ENCODE measurements at places on chromosomes 12 and 14. TPM values are rescaled to one million over a fixed set of nuclear protein-coding genes. Genes with fewer than 3 reads are reported as not detected.

- no peak overlapping the region for H3K27ac ChIP-seq
- H3K4me1 ChIP-seq = peaks cover 27% of the 10 kb centered on the region
- no peak for DNase-seq
- no peaks in the 10 kb centered on the region for H3K27me3 ChIP-seq
- peak overlapping the region; percentile 19 for H3K4me3 ChIP-seq
Observed at GRCh38 chr12:53044896-53045695, 4.8 kb upstream of the TNS2 start.

GRCh38 chr12:132445884-132446632 is 43.9 kb upstream of the FBRSL1 start:
- peaks cover 2% of the 10 kb centered on the region for H3K36me3 ChIP-seq
- peak overlapping the region; percentile 92 for H3K4me3 ChIP-seq
- H3K4me1 ChIP-seq = peaks cover 53% of the 10 kb centered on the region
- DNase-seq = peak; percentile 81
- peak overlapping the region; percentile 99 for H3K27ac ChIP-seq
- no peaks in the 10 kb centered on the region for H3K27me3 ChIP-seq

GRCh38 chr12:8941691-8942478 is 7.6 kb downstream of the M6PR start:
- H3K36me3 ChIP-seq = peaks cover 49% of the 10 kb centered on the region
- DNase-seq = no peak
- peaks cover 11% of the 10 kb centered on the region for H3K4me1 ChIP-seq
- H3K27ac ChIP-seq = peak overlapping the region; percentile 21

Gene CDKN3
- total RNA-seq = 88.0 TPM

DNA sequence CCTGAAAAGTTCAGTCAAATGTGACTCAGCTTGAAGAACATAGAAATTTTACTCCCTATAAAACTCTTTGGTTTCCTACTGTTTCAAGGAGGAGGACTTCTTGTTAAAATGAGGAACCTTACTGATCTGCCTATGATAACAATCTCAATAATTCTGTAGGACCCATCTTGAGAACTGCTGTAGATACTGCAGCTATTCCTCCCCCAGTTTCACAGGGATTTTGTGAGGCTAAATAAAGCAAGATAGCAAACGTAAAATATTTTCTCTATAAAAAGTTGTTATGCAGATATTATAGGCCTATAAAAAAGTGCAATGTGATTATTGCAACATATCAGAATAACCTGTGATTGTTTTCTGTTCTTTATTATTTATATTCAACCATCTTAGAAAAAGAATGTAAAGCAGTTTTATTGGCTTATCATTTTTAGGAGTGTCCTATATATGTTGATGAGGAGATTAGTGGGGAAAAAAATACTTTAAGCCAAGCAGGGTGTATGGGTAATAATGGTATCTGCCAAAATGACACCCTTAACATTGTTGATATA is 12.1 kb downstream of the CLEC14A start:
- peaks cover 11% of the 10 kb centered on the region for H3K27me3 ChIP-seq
- no peaks in the 10 kb centered on the region for H3K4me1 ChIP-seq
- no peak overlapping the region for H3K4me3 ChIP-seq
- no peaks in the 10 kb centered on the region for H3K36me3 ChIP-seq
- no peak for DNase-seq

Gene IL22
- total RNA-seq = not detected

DNA sequence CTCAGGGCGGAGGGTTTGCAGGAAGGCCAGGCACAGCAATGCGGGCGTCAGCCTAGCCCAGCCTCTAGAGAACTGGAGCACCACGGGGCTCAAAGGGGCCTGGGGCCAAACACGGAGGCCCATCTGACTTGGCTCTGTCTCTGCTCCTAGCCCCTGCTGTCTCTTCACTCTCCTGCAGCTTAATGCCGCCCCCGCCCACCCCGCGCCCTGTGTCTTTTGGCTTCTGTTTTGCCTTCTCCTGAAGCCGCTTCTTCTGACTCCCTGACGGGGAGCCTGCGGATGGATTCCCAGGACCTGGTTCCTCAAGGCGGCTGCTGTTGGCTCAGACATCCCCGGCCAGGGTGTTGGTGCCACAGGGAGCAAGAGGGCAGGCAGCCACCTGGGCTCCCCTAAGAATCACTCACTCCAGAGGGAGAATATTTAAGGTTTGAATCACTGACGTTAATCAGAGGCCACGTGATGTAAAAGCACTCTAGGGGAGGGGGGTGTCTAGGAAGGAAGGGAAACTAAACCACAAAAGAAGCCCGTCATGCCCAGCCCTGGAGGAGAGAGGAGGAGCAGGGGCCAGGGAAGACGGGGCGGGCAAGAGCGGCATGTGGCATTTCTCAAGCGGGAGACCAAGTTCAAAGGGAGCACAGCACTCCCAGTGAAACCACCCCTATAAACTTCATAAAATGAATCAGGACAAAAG is 36.9 kb upstream of the PRMT8 start:
- peaks cover 24% of the 10 kb centered on the region for H3K27me3 ChIP-seq
- H3K27ac ChIP-seq = no peak overlapping the region
- no peak for DNase-seq
- no peaks in the 10 kb centered on the region for H3K36me3 ChIP-seq

Gene JPH4
- total RNA-seq = 0.51 TPM

DNA sequence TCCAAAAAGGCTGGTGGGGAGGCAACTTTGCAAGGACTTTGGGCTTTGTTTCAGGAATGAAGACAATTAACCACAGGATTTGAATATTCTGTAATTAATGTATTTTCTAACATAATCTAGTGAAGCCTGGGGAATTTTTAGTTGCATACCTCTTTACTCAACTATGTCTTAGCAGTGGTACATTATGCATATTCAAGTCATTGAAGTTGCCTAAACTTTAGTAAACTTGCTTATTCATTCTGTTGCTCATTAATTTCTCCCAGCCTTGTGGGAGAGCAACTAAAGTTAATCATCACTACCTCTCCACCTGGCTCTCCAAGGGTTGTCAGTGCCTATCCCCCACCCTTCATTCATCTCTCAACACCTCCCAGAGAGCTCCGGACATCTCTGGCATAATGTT is 54.2 kb downstream of the IFNG-AS1 start:
- no peaks in the 10 kb centered on the region for H3K36me3 ChIP-seq
- peaks cover 33% of the 10 kb centered on the region for H3K4me1 ChIP-seq
- H3K27ac ChIP-seq = no peak overlapping the region
- no peaks in the 10 kb centered on the region for H3K27me3 ChIP-seq
- no peak for DNase-seq

Gene POTEM
- not detected for total RNA-seq

Gene RHOJ
- total RNA-seq = not detected

DNA sequence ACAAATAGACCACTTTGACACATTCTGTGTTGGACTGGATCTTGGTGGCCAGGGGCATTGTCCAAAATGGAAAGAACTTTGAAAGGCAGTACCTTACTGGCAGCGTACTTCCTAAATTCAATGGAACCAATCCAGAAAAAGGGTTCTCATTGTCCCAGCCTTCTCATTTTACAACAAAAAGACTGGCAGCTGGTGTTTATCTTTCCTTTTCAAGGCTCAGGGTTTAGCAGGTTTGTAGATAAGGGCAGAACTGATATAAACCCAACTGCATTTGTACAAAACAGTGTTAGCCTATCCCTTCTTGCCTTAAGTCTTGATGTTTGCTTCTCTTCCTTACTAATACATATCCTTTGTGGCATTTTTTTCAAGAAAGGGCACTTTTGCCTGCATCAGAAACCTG is 7.7 kb downstream of the THAP2 start:
- peaks cover 7% of the 10 kb centered on the region for H3K36me3 ChIP-seq
- no peak for DNase-seq
- H3K27ac ChIP-seq = no peak overlapping the region
- H3K4me3 ChIP-seq = no peak overlapping the region

Gene ADAMTS20
- not detected for total RNA-seq

Gene SYNE3
- 64.0 TPM for total RNA-seq

Gene SLC41A2
- total RNA-seq = 11.1 TPM

GRCh38 chr14:95774265-95775160 is 60.6 kb upstream of the TCL1A start:
- no peaks in the 10 kb centered on the region for H3K36me3 ChIP-seq
- peak; percentile 70 for DNase-seq
- H3K27ac ChIP-seq = no peak overlapping the region
- no peaks in the 10 kb centered on the region for H3K4me1 ChIP-seq

Gene DPPA3
- not detected for total RNA-seq

Data from activated CD8-positive, alpha-beta T cell treated with anti-CD3 and anti-CD28 coated beads for 36 hours (primary cell).